ENCODE measurements at places on chromosomes 1 and 21.

- no peak for DNase-seq
Observed at GRCh38 chr21:41406340-41406739, 19.7 kb upstream of the MX1 start.

DNA sequence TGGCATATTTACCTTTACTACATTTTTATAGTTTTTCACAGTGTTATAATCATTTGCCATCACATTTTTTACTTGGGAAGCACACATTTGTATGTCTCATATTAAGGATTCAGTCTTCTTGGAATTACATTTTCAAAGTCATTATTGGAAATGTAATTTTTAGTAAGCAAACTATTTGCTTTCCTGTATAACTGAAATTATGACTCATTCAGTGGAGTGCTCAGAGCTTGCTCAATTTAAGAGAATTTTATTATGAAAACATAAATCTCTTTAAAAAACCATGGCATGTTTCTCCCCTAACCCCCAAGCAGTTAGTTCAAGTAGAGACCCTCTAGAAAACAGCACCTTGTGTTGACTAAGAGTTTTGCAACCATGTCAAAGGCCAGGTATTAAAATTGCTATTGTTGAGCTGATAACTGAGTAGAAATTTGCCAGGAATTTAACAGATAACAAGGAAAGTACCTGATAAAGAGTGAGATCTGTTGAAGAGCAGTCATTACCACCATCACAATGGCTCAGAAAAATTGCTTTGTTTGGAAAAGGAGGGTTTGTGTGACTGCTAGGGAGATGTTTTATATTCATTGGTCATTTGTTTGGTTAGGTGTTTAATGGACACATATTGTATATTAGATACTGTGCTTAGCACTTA is 105.9 kb downstream of the KCNK2 start:
- DNase-seq = no peak

DNA sequence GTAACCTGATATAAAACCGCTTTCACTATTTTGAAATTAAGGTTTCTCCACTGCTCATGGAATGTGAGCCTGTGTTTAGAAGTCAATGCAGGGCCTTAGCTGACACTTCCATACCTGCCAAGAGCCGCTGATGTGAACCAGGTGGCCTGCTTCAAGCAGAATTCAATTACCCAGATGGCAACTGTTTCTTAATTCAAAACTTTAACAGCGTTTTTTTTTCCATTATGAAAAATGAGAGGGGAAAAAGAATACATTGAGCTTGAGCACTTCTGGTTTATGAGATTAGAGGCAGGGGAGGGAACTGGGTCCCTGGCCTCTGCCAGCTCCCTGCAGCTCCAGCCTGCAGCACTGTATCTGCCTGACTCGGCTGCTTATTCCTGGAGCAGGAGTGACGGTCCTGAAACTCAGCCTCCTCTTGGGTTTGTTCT is 7.7 kb upstream of the ATP1A1 start:
- no peak for DNase-seq

DNA sequence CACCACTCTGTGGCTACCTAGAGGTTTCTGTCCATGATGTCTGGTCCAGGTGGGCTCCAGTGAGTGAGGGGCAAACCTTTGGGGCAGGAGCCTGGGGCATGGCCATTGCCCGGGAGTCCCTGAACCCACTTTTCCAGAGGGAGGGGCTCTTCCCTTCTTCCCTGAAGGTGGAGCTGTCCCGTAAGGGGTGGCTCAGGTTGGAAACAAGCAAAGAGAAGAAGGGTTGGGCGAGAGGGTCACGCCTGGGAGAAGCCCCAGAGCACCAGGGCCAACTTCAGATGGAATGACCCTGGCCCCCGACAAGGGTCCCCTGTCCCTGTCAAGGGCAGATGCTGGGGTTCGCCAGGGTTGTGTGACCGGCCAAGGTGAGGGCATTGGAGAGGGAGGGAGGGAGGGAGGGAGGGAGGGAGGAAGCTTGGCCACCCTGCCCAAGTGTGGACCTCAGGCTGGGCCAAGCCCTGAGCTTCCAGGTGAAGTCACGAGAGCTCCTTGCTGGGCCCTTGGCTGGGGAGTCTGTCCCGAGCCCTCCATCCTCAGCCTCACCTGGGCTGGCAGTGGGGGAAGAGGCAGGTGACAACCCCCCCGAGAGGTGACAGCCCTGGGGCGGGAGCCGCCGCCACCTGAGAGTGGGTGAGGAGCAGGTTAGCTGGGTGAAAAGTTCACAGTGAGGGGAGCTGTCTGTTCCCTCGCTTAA is 69.6 kb downstream of the DHRS3 start:
- no peak for DNase-seq

GRCh38 chr1:219755234-219755633 is 142.3 kb upstream of the ZC3H11B start:
- DNase-seq = no peak

GRCh38 chr1:17272646-17273045 is 23.7 kb downstream of the PADI3 start:
- no peak for DNase-seq

DNA sequence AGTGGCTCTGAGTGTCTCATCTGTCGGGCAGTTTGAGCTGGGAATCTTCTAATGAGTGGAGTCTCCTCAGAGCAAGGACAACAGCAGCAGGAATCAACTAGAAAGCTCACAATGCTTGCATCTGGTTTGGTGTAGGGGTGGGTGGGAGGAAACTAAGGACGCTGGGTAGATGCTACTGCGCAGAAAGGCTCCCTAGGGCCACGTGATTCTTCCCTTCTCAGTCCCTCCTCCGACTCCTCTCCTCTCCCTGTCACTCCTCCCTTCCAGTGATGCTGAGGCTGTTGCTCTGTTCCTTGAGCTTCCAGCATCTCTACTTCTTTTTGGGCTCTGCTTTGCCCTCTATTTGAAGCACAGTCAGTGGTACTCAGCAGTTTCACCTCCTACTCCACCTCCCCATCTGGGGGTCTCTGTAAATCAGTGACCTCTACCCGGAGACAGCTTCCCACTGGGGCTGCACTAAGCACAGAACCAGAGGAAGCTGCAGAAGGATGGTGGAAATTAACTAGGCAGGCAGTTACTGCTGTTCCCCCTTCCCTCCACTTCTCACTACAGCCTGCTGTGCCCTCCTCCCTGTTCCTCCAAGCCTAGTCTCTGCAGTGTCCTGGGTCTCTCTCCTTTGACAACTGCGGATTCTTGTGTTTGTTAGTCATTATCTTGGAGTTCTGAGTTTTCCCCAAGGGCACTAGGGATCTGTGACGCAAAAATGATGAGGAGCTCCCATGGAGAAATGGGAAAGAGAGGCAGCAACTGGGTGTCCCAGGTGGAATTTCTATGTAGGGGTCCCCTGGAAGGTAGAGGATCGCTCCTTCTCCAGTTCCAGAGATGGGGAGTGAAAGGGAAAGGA is 5.8 kb downstream of the LINGO4 start:
- DNase-seq = no peak

All from NCI-H1694 (cell line).